Activated naive CD8-positive, alpha-beta T cell treated with anti-CD3 and anti-CD28 coated beads, Interleukin-2, amount 10 ng/mL, durations not matched to agents 7 days and 5 days (primary cell): ENCODE measurements at places on chromosomes 12 and 14. TPM values are rescaled to one million over a fixed set of nuclear protein-coding genes. Genes with fewer than 3 reads are reported as not detected.

- no peak for DNase-seq
- peak overlapping the region; percentile 31 for H3K27ac ChIP-seq
- peaks cover 13% of the 10 kb centered on the region for H3K4me1 ChIP-seq
- H3K4me3 ChIP-seq, result no peak overlapping the region
These were observed 10.8 kb upstream of the CDH24 start for GRCh38 chr14:23067847-23068788.

- H3K36me3 ChIP-seq, result no peaks in the 10 kb centered on the region
- no peak overlapping the region for H3K4me3 ChIP-seq
- no peaks in the 10 kb centered on the region for H3K4me1 ChIP-seq
- H3K27me3 ChIP-seq, result no peaks in the 10 kb centered on the region
- no peak for DNase-seq
These were observed 343.3 kb downstream of the MDGA2 start for GRCh38 chr14:47332106-47332505.

The MYF6 gene
- not detected for total RNA-seq

The DPPA3 gene
- total RNA-seq, result not detected

- peaks cover 20% of the 10 kb centered on the region for H3K4me1 ChIP-seq
- no peaks in the 10 kb centered on the region for H3K27me3 ChIP-seq
- no peak for DNase-seq
- peaks cover 4% of the 10 kb centered on the region for H3K36me3 ChIP-seq
- no peak overlapping the region for H3K27ac ChIP-seq
These were observed 78.4 kb upstream of the RAP1B start for GRCh38 chr12:68532204-68532886.

The TAS2R19 gene
- 2.2 TPM for total RNA-seq

The PKP2 gene
- not detected for total RNA-seq

DNA sequence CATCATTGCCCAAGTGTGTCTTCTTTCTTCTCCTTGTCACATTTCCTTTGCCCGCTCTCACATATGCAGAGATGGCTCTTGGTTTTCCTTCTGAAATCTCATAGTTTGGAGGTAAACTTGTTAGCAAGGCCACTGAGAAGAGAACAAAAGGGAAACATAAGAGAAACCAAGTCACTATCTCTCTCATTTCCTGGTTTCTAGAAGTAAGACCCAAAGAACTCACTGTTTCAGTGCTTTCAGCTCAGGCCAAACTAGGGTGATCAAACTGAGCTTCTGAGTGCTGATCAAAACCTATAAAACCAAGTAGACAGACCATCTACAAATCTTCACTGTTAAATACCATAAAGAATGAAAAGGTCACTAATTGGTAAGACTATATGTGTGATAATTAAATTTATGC is 275.4 kb upstream of the BTG1 start:
- H3K4me1 ChIP-seq, result peaks cover 7% of the 10 kb centered on the region
- H3K36me3 ChIP-seq, result peaks cover 15% of the 10 kb centered on the region
- no peak overlapping the region for H3K27ac ChIP-seq
- H3K4me3 ChIP-seq, result no peak overlapping the region

GRCh38 chr14:72779679-72780078 is 114.2 kb downstream of the DPF3 start:
- H3K36me3 ChIP-seq, result peaks cover 22% of the 10 kb centered on the region
- no peak overlapping the region for H3K4me3 ChIP-seq
- no peak overlapping the region for H3K27ac ChIP-seq
- no peak for DNase-seq
- H3K27me3 ChIP-seq, result peaks cover 8% of the 10 kb centered on the region
